ENCODE measurements at places on chromosomes 4 and X.
A peak's percentile ranks its signal among the peaks of the same experiment; 100 is the strongest.

DNA sequence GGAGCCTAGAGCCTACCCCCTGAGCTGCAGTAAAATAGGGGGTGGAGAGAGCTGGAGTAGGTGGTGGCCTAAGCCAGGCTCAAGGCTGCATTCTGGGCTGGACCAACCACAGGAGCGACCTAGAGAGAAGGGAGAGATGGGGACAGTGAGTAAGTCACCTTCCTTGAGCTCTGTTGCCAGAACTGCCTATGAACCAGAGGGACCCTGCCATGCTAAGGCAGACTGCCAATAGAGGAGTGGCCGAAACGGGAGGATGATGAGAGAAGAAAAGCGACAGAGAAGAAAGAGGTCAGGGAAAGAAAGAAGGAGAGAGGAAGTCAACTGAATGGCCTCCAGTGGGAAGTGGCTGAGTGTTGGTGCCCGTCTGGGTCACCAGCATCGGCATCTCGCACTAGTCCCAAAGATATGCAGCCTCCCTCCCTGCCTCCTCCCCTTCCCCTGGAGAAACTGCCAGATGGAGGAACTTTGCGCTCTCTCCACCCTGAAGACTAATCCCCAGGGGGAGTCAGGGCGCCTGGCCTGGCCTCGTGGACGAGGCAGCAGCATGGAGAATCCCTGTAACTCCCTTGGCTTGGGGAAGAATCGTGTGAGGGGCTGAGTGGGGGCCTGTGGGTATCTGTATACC, 28.8 kb downstream of the ELF4 start:
- DNase-seq, result no peak

- DNase-seq, result no peak
These were observed 10.7 kb upstream of the NPY2R start for GRCh38 chr4:155197757-155198156.

DNA sequence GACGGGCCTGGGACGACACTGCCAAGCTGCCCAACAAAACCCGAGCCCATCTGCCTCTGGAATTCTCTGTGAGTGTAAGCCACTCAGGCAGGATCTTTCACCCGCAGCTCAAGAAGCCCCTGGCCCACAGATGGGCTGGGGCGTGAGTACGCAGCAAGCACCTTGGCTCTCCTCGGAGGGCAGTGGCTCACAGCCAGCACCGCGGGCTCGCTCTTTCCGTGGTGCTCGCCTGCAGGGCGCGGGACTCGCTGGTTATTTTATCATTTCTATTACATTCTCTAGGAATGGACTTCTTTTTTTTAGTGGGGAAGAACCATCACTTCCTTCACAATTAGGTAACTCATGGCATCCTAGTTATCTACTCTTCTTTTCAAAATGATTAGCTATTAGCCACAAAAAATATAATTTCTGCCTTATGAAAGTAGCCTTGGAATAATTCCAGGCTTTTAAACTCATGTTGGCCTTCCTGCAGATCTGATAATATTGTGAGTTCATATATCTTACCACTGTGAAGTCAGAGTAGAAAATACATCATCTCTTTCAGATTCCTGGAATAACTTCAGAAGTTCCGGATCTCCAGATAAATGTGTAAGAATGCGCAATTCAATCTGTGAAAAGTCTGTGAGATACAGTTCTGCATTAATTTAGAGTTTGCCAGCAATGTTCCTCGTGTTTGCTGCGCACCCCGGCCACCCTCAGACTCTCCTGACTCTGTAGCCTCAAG, 68.6 kb downstream of the NAT8L start:
- no peak for DNase-seq

- peak; percentile 76 for DNase-seq
These were observed 275.2 kb downstream of the QDPR start for GRCh38 chr4:17236686-17237085.

GRCh38 chrX:2507904-2508627, 7.3 kb upstream of the DHRSX start:
- no peak for DNase-seq

DNA sequence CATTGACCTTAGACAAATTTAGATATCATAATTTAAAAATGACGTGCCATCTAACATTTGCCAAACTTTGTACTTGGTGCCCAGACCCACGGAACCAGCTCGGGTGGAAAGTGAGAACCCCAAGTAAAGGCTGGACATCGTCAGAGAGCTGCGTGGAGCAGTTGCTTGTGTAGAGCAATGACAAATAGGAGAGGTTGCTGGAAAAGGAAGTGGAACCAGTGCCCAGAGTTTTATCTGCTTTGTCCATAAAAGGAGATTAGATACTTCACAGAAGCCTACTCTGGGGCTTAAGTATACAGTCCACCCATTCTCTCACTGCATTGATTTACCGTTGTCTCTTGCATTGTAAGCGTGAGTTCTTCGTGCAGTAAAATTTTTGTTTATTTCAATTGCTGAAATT, 5.4 kb upstream of the TBC1D1 start:
- no peak for DNase-seq

DNA sequence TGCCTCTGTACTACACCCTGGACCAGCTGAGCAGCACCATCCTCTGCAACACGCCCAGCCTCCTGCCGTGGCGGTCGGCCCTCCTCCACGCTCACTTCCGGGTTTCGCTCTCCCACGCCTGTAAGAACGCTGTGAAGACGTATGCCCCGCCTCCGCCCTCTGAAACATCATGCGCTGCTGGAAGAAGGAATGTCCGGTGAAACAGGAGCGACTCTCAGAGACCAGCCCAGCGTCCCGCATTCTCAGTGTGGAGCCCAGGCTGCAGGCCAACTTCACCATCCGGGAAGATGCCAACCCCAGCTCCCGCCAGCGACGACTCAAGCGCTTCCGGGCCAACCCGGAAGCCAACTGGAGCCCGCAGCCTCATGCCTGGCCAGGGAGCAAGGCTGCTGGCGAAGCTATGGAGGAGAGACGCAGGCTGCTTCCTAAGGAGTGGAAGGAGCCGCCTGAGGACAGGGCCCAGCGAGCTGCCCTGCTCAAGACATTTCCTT, 186.1 kb upstream of the SLITRK2 start:
- DNase-seq, result no peak
